ENCODE measurements at places on chromosomes 6 and 20.

GRCh38 chr6:158149641-158150040, 18.4 kb downstream of the SERAC1 start:
- no peak for DNase-seq

DNA sequence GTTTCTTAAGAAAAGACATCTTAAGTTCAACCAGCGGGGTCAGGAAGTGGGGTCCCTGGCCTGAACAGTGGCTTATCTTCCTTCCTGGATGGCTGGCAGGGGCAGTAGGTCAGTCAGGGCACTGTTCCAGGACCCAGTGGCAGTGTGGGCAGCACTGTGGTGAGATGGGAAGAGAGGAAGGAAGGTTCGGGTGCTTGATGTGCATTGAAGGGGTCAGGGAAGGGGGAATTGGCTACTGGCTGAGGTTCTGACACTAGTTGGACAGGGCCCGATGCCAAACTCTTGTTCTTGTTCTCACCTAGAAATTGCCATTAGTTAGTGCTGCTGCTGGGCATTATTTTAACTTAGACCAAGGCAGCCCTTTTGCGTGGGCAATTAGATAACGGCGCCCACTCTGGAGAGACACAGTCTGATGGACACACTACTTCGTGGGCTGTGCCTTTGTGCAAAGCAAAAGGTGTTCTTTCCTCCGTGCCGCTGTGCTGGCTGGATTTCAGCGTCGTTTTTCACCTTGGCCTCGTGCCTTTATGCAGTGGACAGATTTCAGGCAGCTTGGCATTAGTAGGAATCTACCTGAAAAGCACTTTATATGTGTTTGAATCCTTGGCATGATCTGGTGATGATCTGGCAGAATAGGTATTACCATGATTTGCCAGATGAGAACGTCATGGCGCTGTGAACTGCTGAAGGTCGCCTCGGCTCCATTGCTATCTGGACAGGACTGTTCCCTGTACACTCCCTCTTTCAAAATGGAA, 30.3 kb downstream of the UTRN start:
- no peak for DNase-seq

- DNase-seq: no peak
Measured at GRCh38 chr6:129647044-129647443, 62.9 kb downstream of the ARHGAP18 start.

DNA sequence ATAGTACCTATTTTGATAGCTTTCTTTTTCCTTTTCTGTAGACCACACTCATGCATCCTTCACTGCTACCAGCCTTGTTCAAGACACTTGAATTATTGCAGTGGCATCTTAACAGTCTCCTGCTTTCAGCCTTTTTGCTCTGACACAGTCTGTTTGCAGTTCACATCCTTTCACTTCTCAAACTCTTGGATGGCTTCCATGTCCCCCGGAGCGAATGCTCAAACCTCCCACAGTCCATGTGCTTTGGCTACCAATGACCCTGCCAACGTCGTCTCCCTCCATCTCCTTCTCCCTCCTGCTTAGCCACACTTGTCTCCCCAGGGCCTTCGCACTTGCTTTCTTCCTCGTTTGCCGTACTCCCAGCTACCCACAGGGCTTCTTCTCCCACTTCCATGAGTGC, 270.0 kb upstream of the ZFP64 start:
- DNase-seq: no peak

DNA sequence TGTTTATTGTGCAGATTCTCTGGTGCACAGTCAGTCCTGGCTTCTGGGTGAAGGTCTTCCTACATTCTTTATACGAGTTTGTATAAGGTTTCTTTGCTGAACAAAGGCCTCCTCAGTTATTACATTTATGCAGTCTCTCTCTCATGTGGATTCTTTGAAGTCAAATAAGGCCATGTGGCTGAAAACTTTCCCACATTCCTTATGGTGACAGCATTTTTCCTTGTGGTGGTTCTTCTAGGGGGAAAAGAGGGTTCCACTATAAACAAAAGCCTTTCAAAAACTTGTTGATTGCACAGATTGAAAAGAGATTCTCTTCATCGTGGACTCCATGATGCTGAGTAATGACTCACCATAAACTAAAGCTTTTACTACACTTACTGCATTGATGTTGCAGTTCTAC, 19.2 kb downstream of the ZSCAN12 start:
- DNase-seq: no peak

GRCh38 chr20:52129611-52130010, 62.0 kb downstream of the ZFP64 start:
- no peak for DNase-seq

DNA sequence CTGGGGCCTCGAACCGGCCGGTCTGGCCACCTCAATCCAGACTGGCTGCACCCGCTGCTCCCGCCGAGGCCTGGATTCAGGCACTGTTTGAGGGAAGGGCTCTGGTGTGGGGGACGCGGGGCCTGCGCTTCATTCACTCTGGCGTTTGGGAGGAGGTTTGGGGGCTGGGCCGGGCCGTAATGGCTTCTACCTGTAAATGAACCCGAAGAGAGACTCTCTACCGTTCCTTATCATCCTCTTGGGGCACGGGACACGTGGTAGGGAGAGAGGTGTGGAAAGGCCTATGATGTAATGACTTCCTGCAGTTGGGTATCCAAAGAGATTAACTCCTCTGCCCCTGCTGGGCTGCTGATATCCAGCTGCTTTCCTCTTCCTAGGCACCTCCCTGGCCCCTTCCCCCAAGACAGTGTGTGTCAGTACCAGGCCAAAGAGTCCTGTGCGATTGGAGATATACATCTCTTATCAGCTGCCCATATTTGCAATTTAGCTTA, 1.8 kb downstream of the FOXO3 start:
- DNase-seq: peak; percentile 96

- DNase-seq: peak; percentile 93
Measured at GRCh38 chr6:115830895-115831294, 229.8 kb downstream of the FRK start.

DNA sequence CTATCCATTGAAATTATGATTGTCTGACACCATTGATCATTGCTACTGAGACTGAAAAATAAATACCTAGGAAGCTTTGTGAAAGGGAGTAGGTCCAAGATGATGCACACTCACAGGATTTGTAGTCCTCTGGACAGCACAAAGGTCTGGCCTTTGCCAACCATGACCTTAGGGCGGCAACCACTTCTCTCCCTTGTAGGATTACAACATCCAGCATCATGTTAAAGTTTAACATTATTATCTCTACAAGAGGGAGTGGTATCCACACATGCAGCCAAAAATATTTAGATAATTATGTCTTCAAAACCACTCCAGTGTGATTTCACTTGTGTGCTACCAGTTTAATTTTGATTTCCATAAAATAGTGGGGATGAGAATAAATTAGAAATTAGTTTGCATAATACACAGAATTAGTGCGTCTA, 51.1 kb upstream of the NHSL1 start:
- DNase-seq: no peak

GRCh38 chr6:83708546-83708969, 343 bp downstream of the SNAP91 start:
- no peak for DNase-seq

DNA sequence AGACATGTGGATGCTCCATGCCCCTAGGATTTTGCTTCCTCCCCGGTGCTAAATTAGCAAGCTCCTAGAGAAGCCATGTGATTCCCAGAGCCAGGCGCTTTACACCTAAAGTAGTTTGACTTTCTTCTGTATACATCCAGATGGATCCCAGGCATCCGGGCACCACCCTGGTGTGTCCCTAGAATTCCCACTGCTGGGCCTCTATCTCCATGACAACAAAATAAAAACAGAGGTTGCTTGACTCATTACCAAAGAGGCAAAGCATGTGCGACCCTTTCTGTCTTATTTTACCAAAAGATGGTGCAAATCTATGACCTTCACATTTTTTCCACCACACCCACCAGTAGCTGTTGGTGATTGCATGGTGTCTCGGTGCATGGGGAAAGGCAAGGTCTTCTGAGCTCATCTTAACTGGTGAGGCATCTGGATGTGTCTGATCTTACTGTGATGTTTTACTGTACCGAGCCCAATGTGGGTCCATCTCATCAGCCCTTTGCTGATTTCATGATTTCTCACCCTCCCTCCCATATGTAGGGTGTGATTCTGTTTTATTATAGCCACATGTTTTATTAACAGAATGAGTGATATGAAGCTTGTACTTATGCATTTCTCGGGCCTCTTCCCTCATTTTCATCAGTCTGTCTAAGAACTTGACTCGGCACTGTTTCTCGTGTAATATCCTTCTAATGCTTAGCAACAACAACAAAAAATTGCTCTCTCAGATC, 27.4 kb upstream of the VAPB start:
- no peak for DNase-seq

Data from OCI-M1 (cell line).